ENCODE measurements at places on chromosomes 2 and 18. TPM values are rescaled to one million over a fixed set of nuclear protein-coding genes. Genes with fewer than 3 reads are reported as not detected.

SERPINB3 gene
- not detected for total RNA-seq

NEU4 gene
- total RNA-seq: not detected

- no peaks in the 10 kb centered on the region for H3K4me1 ChIP-seq
- H3K36me3 ChIP-seq: no peaks in the 10 kb centered on the region
- no peak overlapping the region for H3K27ac ChIP-seq
- H3K4me3 ChIP-seq: no peak overlapping the region
- DNase-seq: no peak
- H3K27me3 ChIP-seq: no peaks in the 10 kb centered on the region
Measured at GRCh38 chr2:30580391-30580790, 133.3 kb downstream of the LCLAT1 start.

DNA sequence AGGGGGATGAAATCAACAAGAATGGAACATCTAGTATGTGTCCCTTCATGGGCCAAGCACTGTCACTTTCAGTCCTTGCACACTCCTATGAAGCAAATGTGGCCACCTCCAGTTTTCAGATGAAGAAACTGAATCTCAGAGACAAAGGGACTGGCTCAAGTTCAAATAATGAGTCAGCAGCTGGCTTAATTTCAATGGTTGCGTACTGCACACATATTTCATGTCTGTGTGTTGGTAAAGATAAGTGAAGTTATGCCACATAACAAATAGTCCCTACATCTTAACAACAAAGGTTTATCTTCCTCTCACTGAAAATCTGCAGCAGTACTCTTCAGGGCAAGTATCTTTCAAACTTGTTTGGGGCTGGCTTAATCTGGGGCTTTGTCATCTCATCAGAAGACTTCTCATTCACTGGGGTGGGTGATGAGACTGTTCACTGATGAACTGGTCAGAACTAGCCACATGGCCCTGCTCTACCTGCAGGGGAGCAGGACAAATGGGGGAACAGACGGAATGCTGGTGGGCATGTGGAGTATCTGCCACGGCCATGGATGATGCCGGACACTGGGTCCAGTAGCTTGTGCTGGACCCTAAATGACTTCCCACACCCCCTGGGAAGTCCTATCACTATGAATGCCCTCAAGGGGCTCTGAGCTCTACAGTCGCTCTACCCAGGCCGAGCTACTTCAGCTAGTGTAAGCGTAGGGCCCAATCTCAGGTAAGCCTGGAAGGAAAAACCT lies 263.2 kb downstream of the CYP26B1 start:
- no peak overlapping the region for H3K4me3 ChIP-seq
- no peaks in the 10 kb centered on the region for H3K27me3 ChIP-seq
- H3K27ac ChIP-seq: no peak overlapping the region

DNA sequence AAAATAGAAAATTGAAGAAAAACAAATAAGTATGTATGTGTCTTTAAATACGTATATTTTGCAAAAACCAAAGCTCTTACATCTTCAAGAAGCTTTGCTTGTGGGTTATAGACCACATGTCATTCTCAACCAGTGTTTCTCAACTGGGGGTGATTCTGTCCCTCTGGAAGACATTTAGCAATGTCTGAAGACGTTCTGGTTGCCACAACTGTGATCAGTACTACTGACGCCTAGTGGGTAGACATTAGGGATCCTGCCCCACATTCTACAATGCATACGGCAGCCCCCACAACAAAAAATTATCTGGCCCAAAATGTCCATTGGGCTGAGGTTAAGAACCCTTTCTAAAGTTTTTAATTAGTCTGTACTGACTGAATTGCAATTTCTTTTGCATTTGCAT lies 48.4 kb downstream of the UNC50 start:
- H3K27me3 ChIP-seq: no peaks in the 10 kb centered on the region
- peaks cover 7% of the 10 kb centered on the region for H3K36me3 ChIP-seq
- no peak for DNase-seq

DNA sequence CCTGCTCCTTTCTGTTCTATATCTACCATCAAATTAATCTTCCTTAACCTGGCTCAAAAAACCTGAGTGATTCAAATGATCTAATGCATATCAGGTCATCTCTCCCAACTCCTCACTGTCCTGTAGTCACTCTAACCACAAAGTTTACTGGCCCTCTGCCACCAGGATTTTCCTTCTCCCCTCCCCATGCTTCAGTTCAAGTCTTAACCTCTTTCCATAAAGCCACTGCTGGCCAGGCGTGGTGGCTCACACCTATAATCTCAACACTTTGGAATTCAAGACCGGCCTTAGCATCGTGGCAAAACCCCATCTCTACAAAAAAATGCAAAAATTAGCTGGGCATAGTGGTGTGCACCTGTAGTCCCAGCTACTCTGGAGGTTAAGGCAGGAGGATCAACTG lies 7.5 kb upstream of the SP3 start:
- DNase-seq: no peak
- no peaks in the 10 kb centered on the region for H3K36me3 ChIP-seq
- no peak overlapping the region for H3K4me3 ChIP-seq
- no peak overlapping the region for H3K27ac ChIP-seq
- no peaks in the 10 kb centered on the region for H3K27me3 ChIP-seq

DNA sequence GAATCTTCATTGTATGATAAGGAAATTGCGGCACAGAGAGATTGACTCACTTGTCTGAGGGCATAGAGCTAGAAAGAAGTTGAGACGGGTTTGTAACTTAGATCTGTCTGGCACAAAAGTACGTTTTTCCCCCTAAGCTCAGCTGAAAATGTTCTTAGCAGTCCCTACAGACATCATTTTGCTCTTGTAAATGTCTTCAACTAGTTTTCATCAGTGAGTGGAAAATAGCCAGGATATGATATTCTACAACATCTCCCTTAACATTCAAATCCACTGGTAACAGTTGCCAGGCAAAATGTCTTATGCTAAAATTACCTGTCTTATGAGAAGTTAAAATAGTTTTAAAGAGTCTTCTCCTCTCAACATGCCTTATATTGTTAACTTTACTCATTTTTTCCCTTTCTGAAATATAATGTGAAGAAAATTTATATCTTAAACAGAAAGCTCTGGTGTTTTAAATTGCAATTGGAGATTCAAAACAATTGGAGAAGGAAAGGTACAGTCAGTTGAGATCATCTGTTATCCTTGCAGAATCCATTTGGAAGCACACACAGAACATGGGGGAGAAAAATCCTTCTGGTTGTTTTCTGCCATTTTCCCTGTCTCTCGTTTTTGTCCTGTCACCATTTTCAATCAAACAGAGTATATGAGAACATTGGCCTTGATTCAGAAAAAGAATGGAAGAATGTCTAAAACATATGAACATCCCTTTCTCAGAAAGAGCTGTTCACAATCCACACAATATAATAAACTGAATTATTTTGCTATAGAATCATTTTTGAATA lies 255.0 kb downstream of the TRIB2 start:
- no peaks in the 10 kb centered on the region for H3K36me3 ChIP-seq
- H3K4me1 ChIP-seq: no peaks in the 10 kb centered on the region
- no peak overlapping the region for H3K27ac ChIP-seq
- no peaks in the 10 kb centered on the region for H3K27me3 ChIP-seq

DNA sequence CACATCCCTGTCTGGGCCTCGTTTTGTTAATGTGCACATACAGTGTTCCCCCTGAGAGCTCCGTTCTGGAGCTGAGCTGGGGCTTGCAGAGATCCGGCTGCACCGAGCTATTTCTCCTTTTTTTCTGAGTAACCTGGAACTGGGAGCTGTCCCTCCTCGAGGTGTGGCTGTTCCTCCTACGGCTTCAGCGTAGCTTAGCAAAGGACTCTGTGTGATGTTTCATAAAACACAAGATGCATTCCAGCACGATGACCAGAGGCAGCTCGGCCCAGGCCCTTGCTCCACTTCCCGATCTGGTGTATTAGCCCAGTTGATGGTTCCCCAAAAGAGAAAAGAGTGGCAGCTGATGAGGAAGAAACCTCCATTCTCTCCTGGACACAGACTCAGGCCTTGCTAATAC lies 103.0 kb downstream of the FAM210A start:
- no peak overlapping the region for H3K4me3 ChIP-seq
- no peaks in the 10 kb centered on the region for H3K36me3 ChIP-seq
- DNase-seq: no peak
- no peaks in the 10 kb centered on the region for H3K27me3 ChIP-seq
- H3K27ac ChIP-seq: no peak overlapping the region

DNA sequence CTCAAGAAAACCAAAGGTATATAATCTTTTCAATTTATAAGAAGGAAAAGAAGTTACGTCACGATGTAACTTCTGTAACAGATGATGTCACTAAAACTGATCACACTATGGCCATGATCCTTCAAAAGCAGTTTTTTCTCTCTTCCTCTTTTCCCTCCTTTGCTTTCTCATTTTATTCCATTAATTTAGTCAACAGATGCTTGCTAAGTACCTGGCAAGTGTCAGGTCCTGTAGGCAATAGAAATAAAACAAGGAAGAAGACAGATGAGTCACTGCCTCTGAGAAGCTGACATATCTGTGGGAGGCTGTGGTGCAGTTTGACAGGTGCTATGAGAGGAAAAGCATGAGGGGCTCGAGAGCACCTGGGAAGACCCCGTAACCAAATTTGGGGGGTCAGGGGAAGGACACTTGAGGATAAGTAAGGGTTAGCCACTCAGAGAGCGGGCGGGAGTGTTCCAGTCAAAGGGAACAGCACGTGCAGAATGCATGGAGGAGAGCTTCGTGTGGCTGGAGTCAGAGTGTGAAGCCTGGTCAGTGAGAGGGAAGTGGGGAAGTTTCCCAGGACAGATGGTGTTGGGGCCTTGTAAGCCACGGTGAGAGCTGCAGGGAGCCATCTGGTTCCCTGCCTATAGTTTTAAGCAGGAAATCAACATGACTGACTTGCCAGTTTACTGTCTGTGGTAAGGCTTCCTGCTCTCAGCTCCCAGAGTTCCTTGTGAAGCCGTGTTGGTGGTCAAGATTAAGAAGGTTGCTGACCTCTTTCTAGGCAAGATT lies 198.8 kb upstream of the FOSL2 start:
- H3K36me3 ChIP-seq: no peaks in the 10 kb centered on the region
- no peaks in the 10 kb centered on the region for H3K27me3 ChIP-seq
- no peak for DNase-seq
- H3K4me3 ChIP-seq: no peak overlapping the region

DNA sequence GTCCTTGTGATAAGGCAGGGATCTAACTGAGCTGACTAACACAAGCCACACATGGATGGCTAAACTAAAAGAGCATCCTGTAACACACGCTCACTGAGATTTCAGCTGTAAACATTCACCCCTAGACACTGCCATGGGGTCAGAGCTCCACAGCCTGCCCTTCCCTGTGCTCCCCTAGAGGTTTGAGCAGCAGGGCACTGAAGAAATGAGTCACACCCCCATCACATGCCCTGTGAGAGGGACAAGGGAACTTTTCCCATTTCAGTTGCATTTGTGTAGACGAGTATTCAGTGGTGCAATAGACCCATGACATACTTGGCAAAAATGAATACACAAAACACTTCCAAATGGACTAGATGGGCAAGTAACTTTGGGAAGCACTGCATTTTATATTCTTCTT lies 402.4 kb upstream of the LRRTM1 start:
- H3K4me3 ChIP-seq: no peak overlapping the region
- H3K27me3 ChIP-seq: no peaks in the 10 kb centered on the region
- H3K27ac ChIP-seq: no peak overlapping the region
- no peaks in the 10 kb centered on the region for H3K36me3 ChIP-seq
- H3K4me1 ChIP-seq: no peaks in the 10 kb centered on the region
- DNase-seq: no peak

- no peak overlapping the region for H3K4me3 ChIP-seq
- H3K27ac ChIP-seq: no peak overlapping the region
- H3K36me3 ChIP-seq: no peaks in the 10 kb centered on the region
- no peaks in the 10 kb centered on the region for H3K27me3 ChIP-seq
- DNase-seq: no peak
- H3K4me1 ChIP-seq: no peaks in the 10 kb centered on the region
Measured at GRCh38 chr2:117875786-117876185, 61.3 kb downstream of the DDX18 start.

DNA sequence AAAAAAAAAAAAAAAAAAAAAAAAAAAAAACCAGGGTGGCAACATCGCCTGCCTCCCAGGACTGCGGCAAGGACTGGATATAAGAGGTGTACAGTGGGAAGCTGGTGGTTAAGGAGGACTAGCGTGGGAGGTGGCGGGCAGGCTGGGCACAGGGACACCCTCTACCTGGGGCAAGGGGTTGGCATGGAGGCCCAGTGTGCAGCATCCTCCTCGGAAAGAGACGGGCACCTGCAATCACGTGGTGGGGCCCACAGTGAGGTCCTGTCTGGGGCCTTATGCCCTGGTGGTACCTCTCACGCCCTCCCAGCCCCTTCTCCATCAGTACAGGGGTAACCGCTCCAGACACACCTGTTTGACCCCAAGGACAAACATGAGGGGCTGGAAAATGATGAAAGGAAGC lies 27.9 kb downstream of the PXDN start:
- H3K4me3 ChIP-seq: no peak overlapping the region
- DNase-seq: peak; percentile 21
- no peaks in the 10 kb centered on the region for H3K27me3 ChIP-seq
- no peaks in the 10 kb centered on the region for H3K36me3 ChIP-seq
- no peak overlapping the region for H3K27ac ChIP-seq

DNA sequence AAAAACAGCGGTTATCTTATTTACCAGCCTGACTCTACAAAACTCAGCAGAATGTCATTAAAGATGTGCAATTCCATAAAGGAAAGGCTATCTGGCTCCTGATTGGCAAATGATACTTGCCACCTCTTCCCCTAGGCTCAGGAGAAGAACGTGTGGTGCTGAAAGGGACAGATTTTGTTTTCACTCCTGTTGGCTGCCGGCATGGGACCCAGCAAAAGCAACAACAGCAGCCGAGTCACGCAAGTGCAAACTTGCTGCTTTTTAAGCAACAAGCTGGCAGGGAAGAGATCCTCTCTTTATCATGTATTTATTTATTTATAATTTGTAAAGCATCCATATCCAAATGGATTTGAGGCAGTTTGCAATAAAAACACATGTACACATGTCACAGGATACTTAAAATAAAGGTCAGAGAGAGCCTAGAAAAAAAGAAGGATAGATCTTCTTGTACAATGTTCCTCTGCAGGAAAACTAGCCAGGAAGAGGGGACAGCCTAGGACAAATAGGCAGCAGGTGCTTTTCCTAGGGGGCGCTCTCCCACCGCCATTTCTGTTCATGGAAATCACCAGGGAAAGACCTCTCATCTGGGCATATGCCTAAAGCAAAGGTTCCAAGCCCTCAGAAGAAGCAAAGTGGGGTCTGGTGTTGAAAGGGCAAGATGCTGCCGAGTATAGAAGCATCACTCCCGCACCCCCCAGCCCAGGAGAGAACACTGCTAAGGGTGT lies 799.3 kb downstream of the BCL11A start:
- no peak for DNase-seq
- no peak overlapping the region for H3K4me3 ChIP-seq
- H3K27me3 ChIP-seq: no peaks in the 10 kb centered on the region
- H3K4me1 ChIP-seq: no peaks in the 10 kb centered on the region
- no peaks in the 10 kb centered on the region for H3K36me3 ChIP-seq

Data from lower lobe of right lung (tissue), 2 donors.